ENCODE measurements at places on chromosomes 5 and 9. TPM values are rescaled to one million over a fixed set of nuclear protein-coding genes. Genes with fewer than 3 reads are reported as not detected.

The SMIM33 gene
- total RNA-seq: under 0.01 TPM

GRCh38 chr9:134644725-134645606 lies 3.4 kb downstream of the COL5A1 start:
- no peak for DNase-seq

- no peak for DNase-seq
These were observed 13.4 kb downstream of the ABLIM3 start for GRCh38 chr5:149154650-149155049.

- peak; percentile 57 for DNase-seq
These were observed 401.3 kb downstream of the ENC1 start for GRCh38 chr5:74239261-74239660.

DNA sequence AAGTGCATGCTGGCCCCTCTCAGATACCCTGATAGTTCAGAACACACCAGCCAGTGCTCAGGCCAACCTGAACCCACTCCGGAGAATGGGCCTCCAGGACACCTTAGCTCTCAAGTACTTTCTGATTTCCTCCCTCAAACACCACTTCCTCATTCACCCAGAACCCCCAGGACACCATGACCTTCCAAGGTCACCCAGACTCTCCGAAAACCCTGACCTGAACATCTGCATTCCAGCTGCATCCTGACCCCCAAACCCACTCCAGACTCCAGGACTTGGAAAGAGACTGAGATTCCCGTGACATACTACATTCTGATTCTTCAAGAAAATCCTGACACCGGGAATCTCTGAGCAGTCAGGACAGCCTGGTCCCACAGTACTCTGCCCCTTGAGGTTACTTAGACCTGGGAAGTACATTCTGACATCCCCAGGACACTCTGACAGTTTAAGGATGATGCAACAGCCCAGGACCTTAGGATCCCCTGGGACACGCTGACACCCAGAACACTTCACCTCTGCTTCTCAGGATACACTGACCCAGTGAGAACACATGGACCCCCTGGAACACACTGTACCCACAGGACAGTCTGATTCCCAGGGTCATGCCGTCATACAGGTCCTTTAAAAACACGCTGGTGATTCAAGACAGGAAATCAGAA lies 747 bp upstream of the PROP1 start:
- no peak for DNase-seq

Data from hematopoietic multipotent progenitor cell (in vitro differentiated cells).